Memory B cell (primary cell): ENCODE measurements at places on chromosomes 12 and 14.

DNA sequence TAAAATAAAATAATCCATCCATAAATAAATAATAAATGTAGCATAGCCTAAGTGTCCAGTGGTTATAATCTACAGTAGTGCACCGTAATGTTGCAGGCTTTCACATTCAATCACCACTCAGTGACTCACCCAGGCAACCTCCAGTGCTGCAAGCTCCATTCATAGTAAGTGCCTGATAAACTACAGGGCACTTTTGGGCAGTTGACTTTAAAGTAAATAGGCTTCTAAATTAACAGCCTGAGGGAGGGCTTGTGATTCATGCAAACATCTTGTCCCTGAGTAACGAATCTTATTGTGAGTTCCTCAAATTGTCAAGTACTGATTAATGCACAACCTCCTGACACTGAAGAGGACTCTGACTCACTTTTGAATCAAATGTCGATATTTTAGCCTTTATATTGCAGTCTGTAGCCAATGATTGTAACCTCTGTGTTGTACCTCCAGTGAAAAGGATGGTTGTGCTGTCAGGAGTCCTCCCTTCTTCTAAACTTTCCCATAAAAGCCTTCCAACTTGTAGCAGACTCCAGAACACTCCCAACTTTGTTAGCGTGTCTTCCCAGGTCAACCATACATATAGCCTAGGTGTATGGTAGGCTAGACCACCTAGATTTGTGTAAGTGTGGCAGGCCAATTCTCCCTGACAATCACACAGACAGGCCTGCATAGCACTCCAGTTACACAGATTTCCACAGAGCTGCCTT lies 55.0 kb upstream of the BICD1 start:
- H3K36me3 ChIP-seq, result peaks cover 2% of the 10 kb centered on the region
- DNase-seq, result no peak
- peaks cover 7% of the 10 kb centered on the region for H3K4me1 ChIP-seq
- H3K27me3 ChIP-seq, result no peaks in the 10 kb centered on the region

GRCh38 chr12:111319600-111320257 lies 49.2 kb downstream of the PHETA1 start:
- H3K27ac ChIP-seq, result no peak overlapping the region
- no peak for DNase-seq
- H3K4me3 ChIP-seq, result no peak overlapping the region
- no peaks in the 10 kb centered on the region for H3K27me3 ChIP-seq
- H3K4me1 ChIP-seq, result no peaks in the 10 kb centered on the region

DNA sequence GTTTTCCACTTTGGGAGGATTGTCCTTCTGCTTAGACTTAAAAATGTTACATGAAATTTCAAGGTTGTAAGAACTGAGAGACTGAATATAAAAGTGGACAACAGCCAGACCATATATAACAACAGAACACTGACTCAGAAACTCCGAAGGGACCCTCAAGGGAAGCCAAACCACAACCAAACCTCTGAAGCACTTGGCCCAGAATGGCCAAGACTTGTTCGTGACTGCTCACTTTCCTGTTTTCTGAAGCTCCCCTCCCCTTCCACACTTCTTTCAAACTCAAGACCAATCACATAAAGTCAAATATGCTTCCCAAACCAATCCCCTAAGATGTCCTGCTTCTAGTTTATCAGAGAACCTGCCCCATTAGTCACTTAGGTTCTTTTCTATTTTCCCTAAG lies 13.7 kb downstream of the OR6J1 start:
- peaks cover 5% of the 10 kb centered on the region for H3K36me3 ChIP-seq
- no peak overlapping the region for H3K27ac ChIP-seq
- H3K27me3 ChIP-seq, result peaks cover 12% of the 10 kb centered on the region
- H3K4me3 ChIP-seq, result no peak overlapping the region
- DNase-seq, result no peak

DNA sequence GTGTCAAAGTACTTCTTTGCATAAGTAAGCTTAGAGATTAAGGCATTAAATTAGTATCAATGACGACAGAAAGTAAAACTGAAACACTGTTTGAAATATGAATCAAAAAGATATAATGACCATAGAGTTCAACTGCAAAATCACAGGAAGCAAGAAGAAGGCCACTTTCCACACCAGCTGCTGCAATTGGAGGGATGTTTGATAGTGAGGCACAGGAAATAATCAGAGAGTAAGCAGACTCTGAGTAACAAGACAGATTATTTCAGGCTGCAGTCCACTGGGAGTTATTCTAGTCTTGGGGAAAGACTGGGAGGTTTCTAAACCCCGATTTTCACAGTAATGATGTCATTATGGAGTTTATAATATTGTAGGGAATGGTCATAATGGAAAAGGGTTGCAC lies 12.9 kb downstream of the MDGA2 start:
- no peak overlapping the region for H3K27ac ChIP-seq
- no peaks in the 10 kb centered on the region for H3K4me1 ChIP-seq
- H3K36me3 ChIP-seq, result no peaks in the 10 kb centered on the region
- H3K27me3 ChIP-seq, result no peaks in the 10 kb centered on the region
- no peak for DNase-seq
- no peak overlapping the region for H3K4me3 ChIP-seq

GRCh38 chr14:46018846-46019420 lies 632.6 kb downstream of the RPL10L start:
- no peak overlapping the region for H3K27ac ChIP-seq
- H3K27me3 ChIP-seq, result no peaks in the 10 kb centered on the region
- H3K36me3 ChIP-seq, result no peaks in the 10 kb centered on the region
- DNase-seq, result no peak
- H3K4me1 ChIP-seq, result no peaks in the 10 kb centered on the region

- H3K36me3 ChIP-seq, result peaks cover 2% of the 10 kb centered on the region
- H3K27ac ChIP-seq, result no peak overlapping the region
- H3K4me1 ChIP-seq, result peaks cover 7% of the 10 kb centered on the region
- no peak for DNase-seq
These were observed 142.8 kb downstream of the BTG1 start for GRCh38 chr12:92002673-92003382.

DNA sequence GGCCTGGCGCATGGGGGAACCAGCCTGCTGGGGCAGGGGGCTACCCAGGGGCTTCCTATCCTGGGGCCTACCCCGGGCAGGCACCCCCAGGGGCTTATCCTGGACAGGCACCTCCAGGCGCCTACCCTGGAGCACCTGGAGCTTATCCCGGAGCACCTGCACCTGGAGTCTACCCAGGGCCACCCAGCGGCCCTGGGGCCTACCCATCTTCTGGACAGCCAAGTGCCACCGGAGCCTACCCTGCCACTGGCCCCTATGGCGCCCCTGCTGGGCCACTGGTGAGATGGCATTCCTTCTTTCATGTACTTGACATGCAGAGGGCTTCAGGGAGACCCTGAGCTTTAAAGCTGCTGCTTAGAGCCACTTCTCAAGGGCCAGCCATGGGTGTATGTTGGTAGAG lies 9.0 kb downstream of the LGALS3 start:
- H3K4me3 ChIP-seq, result no peak overlapping the region
- no peak for DNase-seq
- no peak overlapping the region for H3K27ac ChIP-seq
- no peaks in the 10 kb centered on the region for H3K4me1 ChIP-seq

- H3K4me3 ChIP-seq, result no peak overlapping the region
- no peak overlapping the region for H3K27ac ChIP-seq
- peaks cover 6% of the 10 kb centered on the region for H3K4me1 ChIP-seq
These were observed 4.6 kb downstream of the FAM177A1 start for GRCh38 chr14:35050652-35051051.

DNA sequence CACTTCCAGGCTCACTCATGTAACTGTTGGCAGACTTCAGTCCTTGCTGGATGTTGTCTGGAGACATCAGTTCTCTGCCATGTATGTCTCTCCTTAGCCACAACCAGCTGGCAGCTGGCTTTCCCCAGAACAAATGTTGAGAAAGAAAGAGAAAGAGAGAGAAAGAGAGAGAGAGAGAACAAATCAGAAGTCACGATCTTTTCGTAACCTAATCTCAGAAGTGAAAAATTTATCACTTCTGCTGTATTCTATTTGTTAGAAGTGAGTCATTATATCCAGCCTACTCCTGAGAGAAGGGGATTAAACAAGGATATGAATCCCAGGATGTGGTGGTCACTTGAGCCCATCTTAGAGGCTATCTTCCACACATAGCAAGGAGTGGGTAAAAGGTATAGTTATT lies 101.2 kb downstream of the BTG1 start:
- DNase-seq, result no peak
- H3K27ac ChIP-seq, result no peak overlapping the region
- H3K27me3 ChIP-seq, result no peaks in the 10 kb centered on the region
- peaks cover 1% of the 10 kb centered on the region for H3K36me3 ChIP-seq

DNA sequence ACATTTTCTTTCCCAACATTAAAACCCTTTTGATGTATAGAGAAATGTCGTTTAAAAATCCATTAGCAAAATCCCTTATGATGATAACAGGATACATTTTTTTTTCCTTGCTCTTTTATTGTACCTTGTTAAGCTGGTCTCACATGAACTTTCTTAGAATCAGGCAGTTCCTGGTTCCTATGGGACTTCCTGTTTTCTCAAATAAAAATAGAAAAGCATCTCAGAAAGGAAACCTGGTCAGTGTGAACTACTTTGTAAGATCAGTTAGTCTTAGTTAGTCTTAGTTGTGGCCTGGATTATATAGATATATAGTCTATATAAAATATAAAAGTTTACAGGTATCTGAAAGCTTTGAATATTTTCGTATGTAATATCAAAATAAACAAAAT lies 40.3 kb downstream of the LEMD3 start:
- peaks cover 35% of the 10 kb centered on the region for H3K4me1 ChIP-seq
- no peaks in the 10 kb centered on the region for H3K27me3 ChIP-seq
- peak overlapping the region; percentile 87 for H3K27ac ChIP-seq
- H3K36me3 ChIP-seq, result peaks cover 8% of the 10 kb centered on the region

DNA sequence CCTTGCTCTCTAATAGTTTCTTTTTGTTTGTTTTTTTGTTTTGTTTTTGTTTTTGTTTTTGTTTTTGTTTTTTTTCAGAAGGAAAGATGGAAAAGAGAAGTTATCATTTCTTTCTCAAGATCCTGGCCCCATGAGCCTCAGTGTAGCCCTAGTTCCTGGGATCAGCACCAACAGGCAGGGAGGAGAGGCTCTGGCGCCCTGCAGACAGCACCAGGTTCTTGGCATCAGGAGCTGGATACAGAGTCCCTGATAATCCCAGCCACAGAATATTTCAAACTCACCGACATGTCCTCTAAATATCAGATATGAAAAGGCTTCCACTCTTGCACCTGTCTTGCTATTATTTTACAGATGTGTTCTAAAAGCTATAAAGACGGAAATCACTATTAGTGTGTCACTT lies 52.7 kb downstream of the FOXN3 start:
- peak overlapping the region; percentile 77 for H3K4me3 ChIP-seq
- no peak for DNase-seq
- no peaks in the 10 kb centered on the region for H3K27me3 ChIP-seq

DNA sequence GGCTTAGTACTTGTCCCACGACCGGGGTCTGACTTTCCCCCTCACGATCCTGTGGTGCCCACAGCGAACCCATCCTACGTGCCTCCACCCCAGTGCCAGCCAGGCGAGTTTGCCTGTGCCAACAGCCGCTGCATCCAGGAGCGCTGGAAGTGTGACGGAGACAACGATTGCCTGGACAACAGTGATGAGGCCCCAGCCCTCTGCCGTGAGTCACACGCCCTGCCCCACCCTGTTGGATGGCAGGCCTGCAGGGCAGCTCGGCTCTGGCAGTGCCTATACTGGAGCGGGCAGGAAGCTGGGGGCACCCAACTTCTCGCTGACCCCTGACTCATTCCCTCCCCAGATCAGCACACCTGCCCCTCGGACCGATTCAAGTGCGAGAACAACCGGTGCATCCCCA lies 18.3 kb upstream of the LRP1-AS start:
- peaks cover 10% of the 10 kb centered on the region for H3K27me3 ChIP-seq
- H3K4me1 ChIP-seq, result peaks cover 3% of the 10 kb centered on the region
- DNase-seq, result no peak

GRCh38 chr14:76780360-76780759 lies 19.1 kb downstream of the VASH1 start:
- no peaks in the 10 kb centered on the region for H3K4me1 ChIP-seq
- peak overlapping the region; percentile 3 for H3K27ac ChIP-seq
- no peak overlapping the region for H3K4me3 ChIP-seq
- no peak for DNase-seq
- no peaks in the 10 kb centered on the region for H3K27me3 ChIP-seq

- H3K4me3 ChIP-seq, result no peak overlapping the region
- H3K36me3 ChIP-seq, result peaks cover 25% of the 10 kb centered on the region
- no peaks in the 10 kb centered on the region for H3K4me1 ChIP-seq
- peak overlapping the region; percentile 14 for H3K27ac ChIP-seq
These were observed 47.7 kb upstream of the PAPLN start for GRCh38 chr14:73189651-73190050.

GRCh38 chr12:27101290-27101689 lies 18.9 kb upstream of the C12orf71 start:
- no peak for DNase-seq
- H3K27ac ChIP-seq, result no peak overlapping the region
- H3K4me1 ChIP-seq, result peaks cover 8% of the 10 kb centered on the region
- peaks cover 4% of the 10 kb centered on the region for H3K36me3 ChIP-seq

DNA sequence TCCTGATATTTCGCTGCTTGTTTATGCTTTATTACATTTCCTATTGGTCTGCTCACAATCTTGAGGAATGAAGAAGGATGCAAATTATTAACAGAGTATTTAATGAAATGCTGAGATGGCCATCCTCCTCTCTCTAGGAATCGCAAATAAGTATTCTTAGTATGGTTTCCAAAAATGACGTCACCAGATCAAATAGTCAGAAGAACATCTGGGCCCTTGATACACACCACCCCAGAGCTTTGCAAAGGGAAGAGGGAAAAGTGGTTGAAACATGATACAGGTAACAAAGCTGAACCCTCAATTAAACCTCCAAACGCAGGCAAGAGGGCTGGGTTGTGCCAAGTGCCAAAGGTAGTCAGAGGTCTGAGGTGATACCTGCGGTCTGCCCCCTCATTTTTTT lies 107.3 kb downstream of the BCL11B start:
- H3K27me3 ChIP-seq, result no peaks in the 10 kb centered on the region
- H3K4me1 ChIP-seq, result no peaks in the 10 kb centered on the region
- no peak overlapping the region for H3K27ac ChIP-seq

GRCh38 chr14:87830443-87831096 lies 162.4 kb downstream of the GALC start:
- no peak overlapping the region for H3K4me3 ChIP-seq
- H3K4me1 ChIP-seq, result no peaks in the 10 kb centered on the region
- no peaks in the 10 kb centered on the region for H3K36me3 ChIP-seq

GRCh38 chr12:102958073-102958829 lies 777 bp downstream of the ASCL1 start:
- no peak overlapping the region for H3K27ac ChIP-seq
- H3K4me3 ChIP-seq, result peak overlapping the region; percentile 77
- peak; percentile 52 for DNase-seq
- H3K36me3 ChIP-seq, result no peaks in the 10 kb centered on the region
- H3K4me1 ChIP-seq, result peaks cover 18% of the 10 kb centered on the region

DNA sequence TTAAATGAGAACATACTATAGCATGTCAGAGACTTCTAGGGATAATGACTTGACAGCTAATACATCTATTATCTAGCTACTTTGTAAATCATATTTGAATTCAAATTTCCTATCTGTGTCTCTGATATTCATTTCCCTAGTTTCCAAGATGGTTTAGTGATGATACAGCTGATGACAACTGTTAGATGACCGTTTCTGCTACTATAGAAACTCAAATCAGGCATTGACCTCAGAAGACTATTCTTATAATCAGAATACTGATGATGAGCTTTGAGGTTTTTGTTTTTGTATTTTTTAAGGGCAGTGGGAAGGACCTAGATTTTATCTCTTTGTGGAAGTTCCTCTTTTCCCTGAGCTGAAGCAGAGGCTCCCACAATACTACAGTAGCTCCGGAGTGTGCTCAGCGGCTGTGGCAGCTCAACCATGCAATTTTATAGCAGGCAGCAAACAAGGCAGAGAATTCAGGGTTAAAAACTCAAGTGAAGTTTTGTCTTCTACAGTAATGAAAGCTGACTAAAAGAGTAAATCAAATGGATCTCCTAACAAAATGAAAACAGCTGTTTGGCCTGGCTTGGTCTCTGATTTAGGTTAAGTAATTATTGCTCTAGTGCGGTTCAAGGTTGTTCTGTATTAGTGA lies 145.1 kb downstream of the SLC25A21 start:
- H3K27me3 ChIP-seq, result no peaks in the 10 kb centered on the region
- H3K4me1 ChIP-seq, result no peaks in the 10 kb centered on the region
- no peak overlapping the region for H3K4me3 ChIP-seq
- H3K36me3 ChIP-seq, result no peaks in the 10 kb centered on the region
- no peak overlapping the region for H3K27ac ChIP-seq
